ENCODE measurements at places on chromosomes 12 and 14.

- no peak for DNase-seq
Measured at GRCh38 chr12:131044136-131044535, 90.4 kb downstream of the ADGRD1 start.

- no peak for DNase-seq
Measured at GRCh38 chr12:19744705-19745218, 305.5 kb downstream of the AEBP2 start.

- no peak for DNase-seq
Measured at GRCh38 chr14:35959835-35960234, 133.7 kb downstream of the BRMS1L start.

- DNase-seq: no peak
Measured at GRCh38 chr12:31966558-31967205, 7.5 kb downstream of the RESF1 start.

GRCh38 chr12:10235761-10236631, 23.3 kb downstream of the GABARAPL1 start:
- peak; percentile 19 for DNase-seq

- no peak for DNase-seq
Measured at GRCh38 chr14:57871459-57872080, 5.7 kb upstream of the SLC35F4 start.

DNA sequence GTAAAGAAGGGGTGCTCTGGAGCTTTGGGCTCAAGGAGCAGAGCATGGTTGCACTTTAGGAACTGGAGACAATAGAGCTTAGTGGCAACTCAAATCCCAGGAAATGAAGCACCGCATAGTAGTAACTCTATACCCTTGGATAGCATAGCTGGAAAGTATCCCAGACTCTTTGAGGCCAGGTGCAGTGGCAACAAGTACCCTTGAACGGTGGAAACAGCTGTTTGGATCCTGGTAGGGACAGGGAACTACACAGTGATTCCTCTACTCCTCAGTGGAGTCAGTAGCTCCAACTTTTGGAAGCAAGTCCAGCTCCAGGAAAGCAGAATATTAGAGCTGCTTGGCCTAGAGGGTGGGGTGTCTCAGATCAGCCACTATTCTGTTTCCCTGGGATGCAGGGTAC, 129.0 kb upstream of the WSCD2 start:
- no peak for DNase-seq

DNA sequence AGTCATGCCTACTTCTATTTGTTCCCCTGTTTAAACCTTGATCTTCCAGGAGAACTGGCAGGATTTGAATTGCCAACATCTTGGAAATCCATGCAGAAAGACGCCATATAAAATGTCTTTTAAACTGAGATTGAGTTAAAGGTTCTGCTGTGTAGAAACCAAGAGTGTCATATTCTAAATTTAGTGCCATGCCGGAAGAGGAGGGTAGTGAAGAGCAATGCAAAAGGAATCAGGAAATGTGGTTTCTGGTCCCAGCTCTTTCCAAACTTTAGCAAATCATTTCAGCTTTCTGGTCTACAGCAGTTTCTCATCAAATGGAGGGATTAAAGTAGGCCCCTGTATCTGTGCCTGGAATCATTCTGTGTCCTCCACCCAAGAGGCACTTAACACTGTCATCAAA, 85.7 kb downstream of the BTG1 start:
- no peak for DNase-seq

DNA sequence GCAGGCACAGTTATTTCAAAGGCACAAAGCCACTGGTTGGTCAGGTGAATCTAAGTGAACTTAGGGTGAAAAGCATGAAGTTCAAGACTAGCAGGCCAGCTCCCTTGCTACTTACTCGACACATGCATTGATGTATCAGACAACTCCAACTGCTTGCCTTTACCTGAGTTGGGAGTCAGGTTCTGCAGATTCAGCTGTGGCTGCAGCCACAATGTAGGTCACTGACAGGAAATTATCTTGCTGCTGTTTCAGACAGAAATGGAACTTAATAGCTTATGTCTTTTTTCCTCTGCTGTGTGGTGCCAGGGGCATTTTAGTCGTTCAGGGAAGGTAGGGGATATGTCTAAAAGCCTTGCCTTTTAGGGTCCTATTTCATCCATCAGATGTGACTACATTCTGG, 125.6 kb upstream of the RPH3A start:
- DNase-seq: no peak

DNA sequence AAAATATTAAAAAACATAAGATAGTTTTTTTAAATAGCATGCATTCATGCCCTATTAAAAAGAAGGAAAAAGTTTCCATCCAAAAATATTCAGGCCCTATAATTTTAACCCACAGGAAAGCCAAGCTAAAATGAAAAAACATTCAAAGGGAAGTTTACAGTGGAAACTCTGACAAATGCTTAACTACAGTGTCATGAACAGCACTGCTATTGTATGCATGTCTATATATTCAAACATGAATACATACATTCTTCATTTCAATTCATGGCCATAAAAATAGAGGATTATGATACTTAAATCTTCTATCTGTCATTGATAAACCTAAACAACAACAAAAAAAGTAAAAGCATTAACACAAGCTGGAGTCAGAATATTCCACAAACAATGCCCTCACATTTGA, 67.4 kb downstream of the PPP2R5E start:
- DNase-seq: no peak

DNA sequence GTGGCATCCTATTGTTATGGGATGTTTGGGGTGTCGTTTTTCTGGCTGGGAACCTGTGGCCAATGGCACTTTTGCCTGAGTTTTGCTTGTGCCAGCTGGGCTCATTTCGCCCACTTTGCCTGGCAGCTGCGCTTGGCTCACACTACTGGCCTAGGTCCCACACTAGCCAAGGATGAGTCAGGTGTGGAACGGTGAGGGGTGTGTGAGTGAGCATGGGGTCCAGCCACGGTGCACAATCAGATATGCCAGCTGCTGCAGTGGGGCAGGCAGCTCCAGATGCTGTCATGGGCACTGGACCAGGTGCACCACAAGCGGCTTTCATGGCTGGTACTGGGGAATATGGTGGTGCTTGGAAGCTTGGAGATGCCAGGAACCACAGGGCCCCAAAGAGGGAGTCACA, 21.5 kb downstream of the TRHDE start:
- DNase-seq: no peak

- no peak for DNase-seq
Measured at GRCh38 chr14:69473946-69474345, 10.6 kb upstream of the PLEKHD1 start.

DNA sequence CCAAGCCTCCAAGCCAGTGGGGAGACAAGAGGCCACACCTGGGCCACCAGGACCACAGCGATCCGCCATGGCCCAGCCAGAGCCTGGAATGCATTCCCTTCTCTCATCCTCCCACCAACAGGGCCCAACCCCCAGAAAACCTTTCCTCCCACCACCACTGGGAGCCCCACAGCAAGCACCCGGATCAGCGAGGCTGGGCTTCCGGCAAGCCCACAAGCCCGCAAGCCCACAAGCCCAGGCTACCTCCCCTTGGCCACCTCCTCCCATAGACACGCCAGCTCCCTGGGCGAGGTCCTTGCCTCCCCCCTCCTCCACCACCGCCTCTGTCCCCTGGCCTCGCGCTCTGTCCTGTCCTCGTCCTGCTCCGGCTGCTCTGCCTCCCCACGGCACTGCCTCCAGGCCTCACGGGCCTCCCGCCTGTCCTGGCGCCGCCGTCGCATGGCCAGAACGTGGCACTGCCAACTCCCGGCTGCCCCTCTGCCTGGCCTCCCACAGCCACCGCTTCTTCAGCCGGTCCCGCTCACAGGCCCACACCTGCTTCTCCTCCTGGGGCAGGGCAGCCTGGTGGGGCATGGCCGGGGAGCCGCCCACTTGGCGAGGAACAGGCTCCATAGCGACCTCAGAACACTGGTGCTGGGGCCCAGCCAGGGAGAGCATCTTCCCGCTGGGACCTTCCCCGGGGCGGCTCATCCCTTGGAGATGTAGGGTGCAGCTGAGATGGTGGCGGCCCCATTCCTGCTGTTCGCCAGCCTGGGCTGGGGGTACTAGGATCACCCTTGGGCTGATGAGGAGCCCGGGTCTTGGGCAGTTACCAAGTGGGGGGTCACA, 5.6 kb downstream of the CDK2AP1 start:
- no peak for DNase-seq

GRCh38 chr14:22036541-22037239, 363.1 kb upstream of the OR4E1 start:
- no peak for DNase-seq

- no peak for DNase-seq
Measured at GRCh38 chr14:94380225-94381148, 7.9 kb downstream of the SERPINA1 start.

DNA sequence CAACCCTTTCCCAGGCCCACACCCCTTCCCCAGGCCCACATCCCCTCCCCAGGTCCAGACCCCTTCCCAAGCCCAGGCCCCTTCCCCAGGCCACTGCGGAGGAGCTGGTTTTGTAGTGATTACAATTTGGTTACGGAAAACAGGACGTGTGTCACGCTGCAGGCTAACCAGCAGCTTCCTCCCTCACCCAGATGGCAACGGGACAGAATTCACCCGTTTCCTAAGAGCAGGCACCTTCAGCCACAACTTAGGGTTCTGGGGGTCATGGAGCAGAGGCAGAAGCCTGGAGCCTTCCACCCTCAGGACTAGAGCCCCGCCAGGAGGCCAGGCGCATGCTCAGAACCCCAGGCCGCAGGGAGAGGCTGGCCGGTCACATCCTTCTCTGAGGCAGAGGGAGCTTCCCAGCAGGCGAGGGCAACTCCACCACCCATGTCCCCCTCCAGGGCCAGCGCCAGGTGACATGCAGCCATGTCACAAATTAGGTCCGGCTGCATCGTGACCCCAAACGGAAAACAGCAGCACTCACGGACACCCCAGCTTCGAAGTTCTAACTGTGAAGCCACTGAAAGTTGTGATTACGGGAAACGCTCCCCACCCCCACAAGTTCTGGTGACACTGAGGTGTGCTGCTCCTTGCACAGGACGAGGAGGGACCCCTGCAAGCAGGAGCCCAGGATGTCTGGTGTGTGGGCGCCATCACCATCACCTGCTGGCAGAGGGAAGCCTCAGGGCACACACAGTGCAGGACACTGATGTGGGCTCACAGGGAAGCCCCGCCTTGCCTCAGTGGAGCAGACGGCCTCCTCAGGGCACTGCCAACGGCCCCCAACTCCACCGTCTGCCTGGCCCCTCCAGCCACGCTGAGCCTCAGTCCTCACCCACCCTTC, 7.7 kb downstream of the BRF1 start:
- no peak for DNase-seq

DNA sequence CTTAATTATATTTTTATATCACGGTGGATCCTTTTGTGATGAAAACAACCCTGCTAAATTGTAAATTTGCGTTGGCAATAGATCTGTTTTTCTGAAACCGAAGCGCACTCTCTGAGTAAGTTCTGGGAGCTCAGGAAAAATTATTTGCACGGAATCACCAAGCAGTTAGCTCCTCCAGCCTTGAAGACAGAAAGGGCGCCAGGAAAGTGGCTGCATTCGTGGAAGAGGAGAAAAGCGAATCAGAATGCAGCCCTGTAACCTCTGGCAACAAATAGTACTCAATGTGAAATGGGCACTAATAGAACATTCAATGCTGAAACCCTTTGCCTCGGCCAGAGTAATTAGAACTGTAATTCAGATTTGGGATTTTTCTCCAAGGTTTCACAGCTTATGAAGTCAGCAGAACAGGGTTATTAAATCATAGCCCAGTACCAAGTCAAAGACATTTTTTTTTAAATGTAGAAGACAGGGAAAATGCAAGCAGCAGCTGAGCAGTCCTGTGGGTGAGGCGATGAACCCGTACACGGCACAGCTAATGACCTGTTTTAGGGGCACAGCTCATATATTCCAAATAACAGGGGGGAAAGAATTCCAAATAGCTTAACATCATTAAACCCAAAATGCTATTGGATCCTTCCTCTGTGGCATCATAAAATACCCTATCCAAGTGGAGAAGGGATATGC, 251.4 kb downstream of the EGLN3 start:
- no peak for DNase-seq

DNA sequence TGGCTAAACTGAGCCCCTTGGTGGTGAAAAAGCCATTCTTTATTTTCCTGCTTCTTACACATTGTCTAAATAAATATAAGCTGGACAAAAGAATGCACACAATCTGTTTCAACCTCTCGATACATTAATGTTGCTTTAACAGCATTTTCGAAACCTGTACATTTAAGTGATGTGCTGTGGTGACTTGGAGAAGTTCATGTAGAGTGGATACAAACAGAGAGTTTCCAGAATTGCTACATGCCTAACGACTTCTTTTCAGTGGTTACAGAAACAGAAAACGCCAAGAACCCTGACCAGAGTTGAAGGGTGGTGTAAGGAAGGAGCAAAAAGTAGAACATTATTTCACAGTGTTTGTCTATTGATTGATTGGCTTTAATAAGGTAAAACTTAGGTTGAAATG, 500.9 kb downstream of the SLC16A7 start:
- no peak for DNase-seq

- no peak for DNase-seq
Measured at GRCh38 chr14:61333087-61333486, 11.7 kb downstream of the PRKCH start.

GRCh38 chr14:103141117-103141796, 18.0 kb downstream of the TNFAIP2 start:
- no peak for DNase-seq

- DNase-seq: no peak
Measured at GRCh38 chr14:101217080-101217463, 313.6 kb upstream of the RTL1 start.

- no peak for DNase-seq
Measured at GRCh38 chr12:62643486-62643885, 176.9 kb downstream of the MON2 start.

DNA sequence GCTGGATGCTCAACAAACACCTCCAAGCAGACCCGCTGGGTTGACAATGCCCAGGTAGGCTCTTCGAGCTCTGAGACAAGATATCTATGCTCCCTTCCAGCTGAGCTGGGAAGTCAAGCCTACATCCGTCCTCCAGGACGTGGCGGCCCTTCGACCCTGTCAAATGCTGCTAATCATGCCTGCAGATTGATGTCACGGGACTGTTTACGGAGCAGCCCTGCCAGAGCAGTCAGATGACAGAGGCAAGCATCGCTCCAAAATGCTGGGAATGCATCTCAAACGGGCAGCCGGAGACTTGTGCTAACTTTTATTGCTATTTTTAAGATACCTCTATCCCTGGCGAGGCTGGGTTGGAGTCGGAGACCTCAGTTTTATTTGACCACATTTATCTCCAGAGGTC, 139.2 kb downstream of the NTF3 start:
- no peak for DNase-seq

GRCh38 chr12:65364046-65364445, 85.6 kb downstream of the MSRB3 start:
- DNase-seq: no peak

DNA sequence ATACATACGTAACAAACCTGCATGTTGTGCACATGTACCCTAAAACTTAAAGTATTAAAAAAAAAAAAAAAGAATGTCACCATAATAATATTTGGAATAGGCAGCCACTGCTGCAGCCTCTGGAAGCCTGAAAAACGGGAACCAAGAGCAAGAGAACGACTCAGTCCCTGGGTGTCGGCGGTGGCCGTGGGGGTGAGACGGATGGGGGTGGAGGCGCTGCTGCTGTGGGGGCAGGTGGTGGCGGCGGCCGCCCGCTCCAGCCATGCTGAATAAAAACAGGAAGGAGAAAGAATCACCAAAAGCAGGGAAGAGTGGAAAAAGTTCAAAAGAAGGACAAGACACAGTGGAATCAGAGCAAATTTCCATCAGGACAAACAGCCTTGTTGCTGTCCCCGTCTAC, 46.9 kb downstream of the ZFYVE21 start:
- no peak for DNase-seq

GRCh38 chr14:20848955-20849570, 42.1 kb upstream of the RNASE3 start:
- DNase-seq: no peak

Data from stimulated activated CD8-positive, alpha-beta memory T cell treated with anti-CD3 and anti-CD28 coated beads, Interleukin-15, amount 100 ng/mL, for 4 hours (primary cell).